ENCODE measurements at places on chromosomes 5 and 9.
A peak's percentile ranks its signal among the peaks of the same experiment; 100 is the strongest.

DNA sequence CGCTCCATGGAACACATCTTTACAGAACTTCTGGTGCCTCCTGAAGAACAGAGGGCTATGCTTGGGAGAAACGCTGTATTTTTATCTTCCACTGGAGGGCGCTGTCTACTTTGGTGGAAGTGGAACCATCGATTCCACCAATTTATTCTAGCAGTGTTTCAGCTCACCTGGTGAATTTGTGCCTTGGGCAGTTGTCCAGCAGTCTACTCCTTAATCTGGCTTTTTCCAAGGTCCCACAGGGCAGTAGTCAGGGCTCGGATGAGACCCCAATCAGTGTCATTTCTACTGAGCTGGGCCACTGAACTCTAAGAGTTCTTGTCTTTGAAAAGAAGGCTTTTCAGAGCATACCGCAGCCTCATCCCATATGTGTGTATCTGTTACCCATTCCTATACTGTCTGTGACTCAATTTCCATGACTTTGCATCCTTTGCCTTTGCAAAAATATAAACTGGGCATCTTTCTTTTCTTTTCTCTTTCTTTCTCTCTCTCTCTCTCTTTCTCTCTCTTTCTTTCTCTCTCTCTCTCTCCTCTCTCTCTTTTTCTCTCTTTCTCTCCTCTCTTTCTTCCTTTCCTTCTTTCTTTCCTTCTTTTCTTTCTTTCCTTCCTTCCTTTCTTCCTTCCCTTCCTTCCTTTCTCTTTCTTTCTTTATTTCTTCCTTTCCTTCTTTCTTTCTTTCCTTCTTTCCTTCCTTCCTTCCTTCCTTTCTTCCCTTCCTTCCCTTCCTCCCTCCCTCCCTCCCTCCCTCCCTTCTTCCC, 138.4 kb upstream of the ZNF618 start:
- no peak for DNase-seq

DNA sequence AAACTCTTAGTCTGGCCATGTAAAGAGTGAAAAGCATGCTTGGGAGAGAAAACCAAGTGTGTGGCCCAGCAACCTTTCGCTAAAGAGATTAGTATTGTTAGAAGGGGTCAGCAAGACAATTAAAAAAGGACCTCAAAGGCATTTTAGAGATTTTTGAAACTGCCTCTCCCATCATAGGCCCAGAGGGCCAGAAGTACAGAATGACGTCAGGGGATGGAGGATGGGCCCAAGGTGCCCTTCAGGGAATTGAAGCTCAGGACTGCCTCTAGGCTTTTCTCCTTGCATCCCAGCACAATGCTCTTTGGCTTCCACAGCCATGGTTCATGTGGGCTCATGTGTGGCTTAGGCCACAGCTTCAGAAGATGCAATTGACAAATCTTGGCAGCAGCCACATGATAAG, 287.0 kb upstream of the COX7C start:
- no peak for DNase-seq

- no peak for DNase-seq
Measured at GRCh38 chr5:54571462-54571861, 53.9 kb downstream of the SNX18 start.

GRCh38 chr5:79857714-79858409, 133.2 kb downstream of the MTX3 start:
- peak; percentile 82 for DNase-seq

GRCh38 chr5:129496421-129496820, 36.3 kb downstream of the ADAMTS19 start:
- DNase-seq, result no peak

GRCh38 chr5:88956416-88956815, 73.4 kb upstream of the MEF2C start:
- no peak for DNase-seq

- no peak for DNase-seq
Measured at GRCh38 chr5:58294598-58295305, 165.1 kb downstream of the PLK2 start.

- no peak for DNase-seq
Measured at GRCh38 chr5:78666041-78666444, 17.5 kb upstream of the LHFPL2 start.

GRCh38 chr5:172802567-172803176, 31.4 kb upstream of the ERGIC1 start:
- no peak for DNase-seq

GRCh38 chr9:78994471-78994870, 577.3 kb upstream of the TLE4 start:
- DNase-seq, result no peak

DNA sequence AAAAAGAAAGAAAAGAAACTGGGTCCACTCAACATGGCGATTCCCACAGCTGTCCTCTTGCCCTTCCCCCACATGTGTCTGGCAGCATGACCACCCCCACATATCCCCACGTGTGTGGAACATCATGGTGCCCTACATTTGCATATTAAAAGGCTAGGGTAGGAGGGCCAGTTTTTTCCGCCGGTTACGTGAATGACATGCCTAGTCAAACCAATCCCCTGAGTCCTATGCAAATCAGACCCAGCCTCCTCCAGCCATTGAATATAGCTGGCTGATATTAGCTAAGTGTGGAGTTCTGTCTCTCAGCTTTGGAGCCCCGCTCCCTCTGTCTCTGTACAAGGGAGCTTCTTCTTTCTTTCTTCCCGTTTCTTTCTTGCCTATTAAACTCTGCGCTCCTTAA, 33.0 kb upstream of the CCDC112 start:
- no peak for DNase-seq

- no peak for DNase-seq
Measured at GRCh38 chr5:19270153-19270552, 717.8 kb downstream of the CDH18 start.

DNA sequence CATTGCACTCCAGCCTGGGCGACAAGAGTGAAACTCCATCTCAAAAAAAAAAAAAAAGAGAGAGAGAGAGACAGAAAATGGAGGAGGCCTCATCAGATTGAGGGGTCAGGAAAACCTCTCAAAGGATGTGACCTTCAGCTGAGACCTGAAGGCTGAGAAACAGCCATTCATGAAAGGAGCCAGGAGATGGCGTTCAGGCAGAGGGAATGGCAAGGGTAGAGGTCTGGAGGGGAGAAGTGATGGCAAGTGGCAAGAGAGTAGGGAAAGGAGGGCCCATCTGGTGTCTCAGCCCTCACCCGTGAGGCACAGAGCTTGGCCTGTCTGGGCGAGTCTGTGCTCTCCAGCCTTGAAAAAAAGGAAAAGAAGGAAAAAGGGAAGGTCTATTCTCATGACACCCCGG, 17.0 kb downstream of the CAMK2A start:
- DNase-seq, result no peak

DNA sequence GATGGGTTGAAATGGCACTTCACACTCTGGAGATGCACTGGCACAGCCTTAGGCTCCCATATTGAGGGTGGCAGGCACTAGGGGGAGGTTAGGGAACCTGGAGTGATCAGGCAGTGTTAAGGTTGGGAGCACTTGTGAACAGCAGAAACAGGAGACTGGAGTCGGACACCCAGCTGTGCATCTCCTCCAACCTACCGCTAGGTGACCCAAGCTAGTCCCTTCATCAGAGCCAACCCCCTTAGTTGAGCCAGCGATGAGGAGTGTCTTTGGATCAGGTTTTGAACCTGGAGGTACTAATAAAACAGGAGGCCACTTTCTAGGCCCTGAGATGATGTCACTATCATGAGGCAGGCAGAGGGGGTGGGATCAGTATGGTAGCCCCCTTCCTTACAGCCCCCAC, 1.7 kb downstream of the ACTL7B start:
- no peak for DNase-seq

- DNase-seq, result no peak
Measured at GRCh38 chr9:115674091-115674490, 479.5 kb upstream of the PAPPA start.

GRCh38 chr9:129604766-129605163, 16.1 kb downstream of the C9orf50 start:
- DNase-seq, result no peak

DNA sequence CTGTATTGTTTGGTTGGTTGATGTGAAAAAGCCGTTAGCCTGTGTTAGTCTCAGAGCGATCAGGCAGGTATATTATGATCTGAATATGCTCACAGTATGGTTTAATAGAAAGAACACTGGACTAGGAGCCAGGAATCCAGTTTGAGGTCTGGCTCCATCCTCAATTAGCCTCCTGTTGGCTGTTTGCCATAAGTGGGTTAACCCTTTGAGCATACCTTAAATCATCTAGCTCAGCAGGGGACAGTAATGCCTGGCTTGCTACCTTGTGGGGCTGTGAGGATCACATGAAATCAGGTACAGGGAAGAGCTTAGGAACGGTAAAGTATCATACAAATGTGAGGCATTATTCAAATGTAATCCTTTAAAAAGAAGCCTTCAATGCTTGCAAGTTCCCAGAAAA, 104.7 kb downstream of the CMYA5 start:
- DNase-seq, result no peak

- DNase-seq, result no peak
Measured at GRCh38 chr5:150540042-150540441, 32.1 kb downstream of the NDST1 start.

- DNase-seq, result no peak
Measured at GRCh38 chr9:107079589-107079988, 203.5 kb upstream of the RAD23B start.

- DNase-seq, result no peak
Measured at GRCh38 chr5:146794326-146795029, 84.1 kb downstream of the PPP2R2B start.

GRCh38 chr9:105173826-105174225, 70.6 kb upstream of the SLC44A1 start:
- DNase-seq, result no peak

GRCh38 chr5:139435676-139436075, 3.6 kb downstream of the DNAJC18 start:
- DNase-seq, result no peak

DNA sequence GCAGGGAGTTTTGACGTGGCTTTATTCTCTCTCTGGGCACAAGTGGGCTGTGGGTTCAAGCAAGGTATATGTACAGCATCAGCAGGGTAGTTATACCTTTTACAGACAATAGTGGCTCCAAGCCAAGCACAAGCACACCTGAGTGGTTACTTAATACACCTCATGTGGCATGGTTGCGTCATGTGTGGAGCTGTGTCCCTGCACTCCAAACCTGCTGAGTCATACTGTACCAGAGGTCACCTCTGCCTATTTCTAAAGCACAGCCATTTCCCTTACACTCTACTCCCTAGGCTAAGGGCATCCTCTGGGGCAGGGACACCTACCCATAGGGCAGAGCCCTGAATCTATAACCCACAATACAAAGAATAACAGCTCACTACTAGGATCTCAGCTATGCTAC, 147.3 kb downstream of the OSTF1 start:
- DNase-seq, result no peak

DNA sequence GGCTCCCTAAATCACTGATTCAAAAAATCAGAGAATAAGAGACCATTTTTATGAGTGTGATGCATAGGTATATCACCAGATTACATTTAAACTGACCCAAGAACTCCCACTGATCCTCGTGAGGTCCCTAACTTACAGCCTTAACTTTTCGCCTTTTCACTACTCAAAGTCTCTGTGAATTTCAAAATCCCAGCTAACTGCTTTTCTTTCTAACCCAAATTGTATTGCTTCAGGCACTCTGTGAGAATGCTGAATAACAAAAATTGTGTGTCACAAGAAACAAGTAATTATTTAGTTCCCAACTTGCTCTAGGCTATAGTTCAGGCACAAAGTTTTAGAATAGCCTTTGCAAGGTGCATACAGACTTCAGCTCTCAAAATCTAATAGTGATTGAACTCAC, 368.6 kb downstream of the CHSY3 start:
- DNase-seq, result no peak

GRCh38 chr9:2425676-2426075, 195.9 kb upstream of the VLDLR start:
- DNase-seq, result no peak

- DNase-seq, result no peak
Measured at GRCh38 chr5:61132559-61132958, 29.7 kb downstream of the SMIM15 start.

DNA sequence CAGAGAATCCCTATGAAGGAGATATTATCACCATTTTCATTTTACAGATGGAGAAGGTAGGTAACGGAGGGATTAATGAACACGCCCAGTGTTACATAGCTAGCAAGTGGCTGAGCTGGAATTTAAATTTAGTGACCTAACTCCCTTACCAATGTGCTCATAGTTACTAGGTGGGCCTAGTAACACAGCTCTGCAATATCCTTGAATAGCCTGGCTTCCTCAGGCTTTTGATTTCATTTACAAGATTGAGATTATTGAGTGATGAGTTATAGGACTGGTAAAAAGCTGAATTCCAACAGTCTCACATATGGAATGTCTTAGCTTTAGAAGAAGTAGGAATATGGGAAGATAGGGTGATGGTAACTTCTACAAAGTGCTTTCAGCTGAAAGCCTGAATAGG, 336.3 kb upstream of the KIF2A start:
- DNase-seq, result no peak

- DNase-seq, result no peak
Measured at GRCh38 chr9:131667576-131667975, 72.3 kb downstream of the RAPGEF1 start.

- DNase-seq, result no peak
Measured at GRCh38 chr5:65247594-65247993, 234.1 kb downstream of the ADAMTS6 start.

- DNase-seq, result no peak
Measured at GRCh38 chr9:121780177-121781040, 129.0 kb downstream of the DAB2IP start.

- no peak for DNase-seq
Measured at GRCh38 chr5:124587280-124587679, 159.2 kb downstream of the ZNF608 start.

DNA sequence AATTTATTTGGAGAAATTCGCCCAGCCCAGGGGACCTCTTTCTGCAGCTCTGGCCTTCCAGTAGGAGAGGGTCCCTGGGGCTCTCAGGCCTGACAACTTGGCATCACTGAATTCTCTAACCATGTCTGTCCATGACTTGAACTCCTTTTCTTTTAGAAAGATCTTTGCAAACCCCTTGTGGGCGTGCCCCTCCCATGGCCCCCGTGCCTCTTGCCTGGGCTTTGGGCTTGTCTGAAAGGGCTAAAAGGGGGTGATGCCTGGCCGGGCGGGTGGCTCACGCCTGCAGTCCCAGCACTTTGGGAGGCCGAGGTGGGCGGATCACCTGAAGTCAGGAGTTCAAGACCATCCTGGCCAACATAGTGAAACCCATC, 3.2 kb upstream of the SQSTM1 start:
- DNase-seq, result no peak

DNA sequence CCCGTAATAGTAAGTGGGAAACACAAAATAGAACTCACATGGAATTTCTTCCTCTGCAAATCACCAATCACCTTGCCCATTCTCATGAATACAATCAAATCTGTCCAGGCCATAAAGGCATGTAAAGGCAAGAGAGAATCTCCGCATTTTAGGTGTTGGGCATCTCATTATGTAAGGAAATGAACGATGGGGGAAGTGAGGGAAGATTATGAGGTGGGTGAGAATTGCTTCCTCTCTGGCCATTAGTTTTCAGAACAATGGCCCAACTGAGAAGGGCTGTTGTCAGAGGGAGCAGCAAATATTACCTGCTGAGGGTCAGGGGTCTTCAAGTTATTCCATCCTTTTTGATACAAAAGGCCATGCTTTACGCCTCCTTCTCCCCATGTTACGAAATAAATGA, 455.1 kb downstream of the ARHGEF28 start:
- DNase-seq, result no peak

- DNase-seq, result no peak
Measured at GRCh38 chr5:168327994-168328393, 36.5 kb downstream of the WWC1 start.
